ENCODE measurements at places on chromosomes 1 and 21.

DNA sequence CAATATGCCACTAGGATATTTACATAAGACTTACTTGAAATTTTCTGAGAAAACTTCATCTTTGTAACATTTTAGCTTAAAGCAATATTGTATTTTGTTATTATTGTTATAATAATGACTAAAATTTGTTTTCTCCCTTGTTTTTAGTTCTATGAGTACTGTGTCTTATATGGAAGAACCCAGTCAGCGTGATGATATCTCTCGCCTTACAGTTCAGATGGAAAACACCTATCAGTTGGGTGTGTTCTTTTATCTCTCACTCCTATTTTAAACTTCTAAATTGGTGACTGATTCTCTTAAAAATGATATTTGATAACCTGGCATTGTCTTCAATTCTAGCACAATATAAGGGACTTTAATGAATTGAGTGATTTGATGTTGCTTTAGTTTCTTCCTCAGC lies 18.0 kb downstream of the DYNLT5 start:
- no peak for DNase-seq

- DNase-seq, result no peak
Measured at GRCh38 chr1:211648336-211648735, 27.1 kb downstream of the NEK2 start.

DNA sequence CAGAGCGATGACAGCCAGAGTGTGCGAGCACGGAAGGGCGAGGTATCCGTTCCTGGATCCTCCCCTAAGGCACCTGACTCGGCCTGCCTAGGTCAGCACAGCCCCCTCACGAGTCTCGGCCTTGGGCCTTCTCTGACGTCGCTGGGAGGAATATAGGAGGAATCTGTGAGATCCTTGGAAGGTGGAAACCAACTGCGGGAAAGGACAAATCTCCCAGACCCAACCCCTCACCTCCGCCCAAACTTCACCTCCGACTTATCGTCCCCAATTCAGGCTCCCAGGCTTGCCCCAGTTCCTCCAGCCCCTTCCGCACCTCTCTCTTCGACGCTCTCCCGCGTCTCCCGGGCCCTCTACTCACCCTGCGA lies 494 bp downstream of the APH1A start:
- DNase-seq, result no peak

DNA sequence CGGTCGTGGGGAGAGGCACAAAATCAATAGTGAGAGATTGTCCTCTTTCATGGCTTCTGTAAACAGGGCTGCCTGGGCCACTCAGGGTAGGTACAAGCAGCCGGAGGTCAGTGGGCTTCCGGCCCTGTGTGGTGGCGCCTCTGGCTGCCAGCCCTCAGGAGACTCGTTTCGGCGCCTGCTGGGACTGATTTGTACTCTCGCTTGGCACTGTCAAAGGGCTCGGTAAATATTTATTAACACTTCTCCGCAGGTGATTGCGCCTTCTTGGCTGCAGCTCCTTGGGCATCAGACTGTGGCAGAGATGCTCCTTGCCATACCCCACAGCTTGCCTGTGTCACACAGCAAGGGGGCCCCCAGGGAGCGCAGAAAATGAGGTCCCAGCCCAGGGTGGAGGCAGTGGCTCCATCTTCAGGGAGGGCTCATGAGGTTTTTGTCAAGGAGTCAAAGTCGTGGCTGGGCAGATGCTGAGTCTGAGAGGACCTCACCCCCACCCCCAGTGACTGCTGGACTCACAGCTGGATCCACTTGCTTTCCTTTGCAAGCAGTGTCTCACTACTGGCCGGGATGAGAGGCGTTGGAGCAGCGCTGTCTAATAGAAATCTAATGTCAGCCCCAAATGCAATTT lies 262.5 kb downstream of the GRIK3 start:
- DNase-seq, result no peak

DNA sequence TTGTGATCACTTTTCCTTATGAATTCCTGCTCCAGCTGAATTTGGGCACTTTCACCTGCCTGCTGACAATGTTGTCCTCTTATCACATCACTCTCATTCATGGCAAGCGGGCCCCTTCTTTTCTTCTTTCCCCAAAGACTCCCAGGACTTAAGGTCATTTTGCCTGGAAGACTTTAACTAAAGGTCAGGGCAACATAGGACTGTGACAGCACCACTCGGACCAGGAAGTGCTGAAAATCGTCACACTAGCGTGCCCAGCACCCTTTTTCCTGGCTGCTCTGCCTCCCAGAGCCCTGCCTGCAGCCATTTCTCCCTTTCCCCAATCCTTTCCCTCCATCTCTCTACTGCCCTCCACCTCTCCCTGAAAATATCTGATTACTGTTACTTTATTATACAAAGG lies 35.4 kb downstream of the CD34 start:
- DNase-seq, result no peak
